ENCODE measurements at places on chromosomes 5 and 9.

GRCh38 chr5:7039074-7039473, 325.8 kb downstream of the TENT4A start:
- no peak for DNase-seq

DNA sequence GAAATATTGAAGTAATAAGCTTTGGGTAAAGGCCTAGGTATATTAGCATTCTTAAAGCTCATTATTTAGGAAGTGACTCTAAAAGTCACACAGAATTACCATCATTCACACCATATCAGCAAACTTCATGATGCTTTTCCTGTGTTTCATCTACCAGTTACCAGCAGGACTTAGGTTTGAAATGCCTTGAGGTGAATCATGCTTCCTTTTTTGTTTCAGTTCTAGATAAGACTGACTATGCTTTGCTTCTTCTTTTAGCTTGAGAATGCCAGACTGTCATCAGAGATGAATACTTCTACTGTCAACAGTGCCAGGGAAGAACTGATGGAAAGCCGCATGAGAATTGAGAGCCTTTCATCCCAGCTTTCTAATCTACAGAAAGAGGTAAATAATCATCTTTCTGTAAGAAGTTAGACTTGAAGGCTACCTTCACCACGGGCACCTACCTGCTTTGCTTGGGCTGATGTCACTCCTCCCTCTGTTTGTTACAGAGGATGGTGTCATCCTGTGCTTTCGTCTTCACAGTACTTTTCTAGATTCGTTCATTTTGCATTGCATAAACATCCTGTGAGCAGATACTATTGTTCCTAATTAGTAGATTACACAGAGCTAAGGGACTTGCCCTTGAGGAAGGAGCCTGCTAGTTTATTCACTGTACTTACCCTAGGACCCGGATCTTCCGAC, 34.7 kb downstream of the LMNB1 start:
- DNase-seq: peak; percentile 86

- no peak for DNase-seq
Observed at GRCh38 chr5:32960340-32961058, 249.4 kb downstream of the NPR3 start.

GRCh38 chr9:73529666-73530065, 378.0 kb downstream of the ANXA1 start:
- no peak for DNase-seq

DNA sequence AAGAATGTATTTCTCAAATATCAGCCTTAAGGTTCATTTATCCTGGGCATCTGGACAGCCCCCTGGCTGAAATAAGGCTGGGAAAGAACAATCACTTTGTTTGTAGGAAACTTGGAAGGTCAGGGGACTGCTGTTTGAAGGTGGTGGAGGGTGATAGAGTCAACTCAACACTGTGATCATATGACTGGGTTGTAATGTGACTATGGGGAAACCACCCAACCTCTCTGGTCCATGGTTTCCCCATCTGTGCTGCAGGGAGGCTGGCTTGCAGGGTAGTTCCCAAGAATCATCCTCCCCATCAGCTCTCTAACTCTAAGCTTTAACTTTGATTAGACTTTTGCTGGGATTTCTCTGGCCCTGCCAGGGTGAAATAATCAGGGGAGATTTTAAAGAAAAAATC, 10.0 kb downstream of the INSYN2B start:
- DNase-seq: no peak

DNA sequence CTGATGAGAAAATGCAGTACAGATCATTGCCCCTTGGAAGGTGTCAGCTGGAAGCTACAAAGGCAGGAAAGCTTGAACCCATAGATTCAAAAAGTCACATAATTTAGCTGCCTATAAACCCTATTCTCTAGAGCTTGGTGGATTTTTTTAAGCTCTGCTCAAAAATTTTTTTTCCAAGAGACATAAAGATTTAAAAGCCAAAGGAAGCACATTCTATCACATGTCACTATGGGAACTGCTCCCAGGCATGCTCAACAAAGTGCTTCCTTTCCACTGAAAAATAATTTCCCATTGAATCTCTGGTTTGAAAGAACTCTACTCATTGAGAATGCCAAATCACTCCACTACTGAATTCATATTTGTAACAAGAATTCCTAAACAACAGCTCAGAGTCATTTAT, 419.8 kb downstream of the CETN3 start:
- no peak for DNase-seq

GRCh38 chr5:56270568-56271392, 37.6 kb upstream of the ANKRD55 start:
- DNase-seq: peak; percentile 74

DNA sequence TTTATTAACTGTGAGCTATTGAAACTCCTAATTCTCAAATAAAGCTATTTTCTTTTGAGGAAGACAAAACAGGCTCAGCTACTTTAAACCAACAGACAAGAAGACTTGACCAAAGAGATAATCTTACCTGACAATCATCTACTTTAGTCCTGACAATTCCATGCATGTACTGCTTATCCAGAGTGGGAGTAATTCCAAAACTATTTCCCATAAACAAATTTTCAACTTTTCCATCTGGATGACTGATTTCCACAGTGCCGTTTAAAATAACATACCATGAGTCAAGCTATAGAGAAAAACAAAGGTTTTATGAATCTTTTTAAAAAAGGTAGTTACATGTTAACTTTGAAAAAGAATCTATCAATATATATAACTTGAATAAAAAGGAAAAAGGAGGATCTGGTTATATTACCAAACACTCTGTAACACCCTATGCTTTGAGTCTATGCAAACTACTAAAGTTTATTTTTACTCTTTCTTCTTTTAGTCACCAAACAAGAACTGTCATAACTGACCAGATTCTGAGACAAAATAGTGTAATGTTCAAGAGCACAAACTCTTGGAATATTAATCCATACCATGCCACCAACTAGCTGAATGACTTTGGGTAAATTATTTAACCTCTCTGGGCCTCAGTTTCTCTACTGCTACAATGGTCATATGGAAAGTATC, 129.7 kb downstream of the RAPGEF6 start:
- no peak for DNase-seq

DNA sequence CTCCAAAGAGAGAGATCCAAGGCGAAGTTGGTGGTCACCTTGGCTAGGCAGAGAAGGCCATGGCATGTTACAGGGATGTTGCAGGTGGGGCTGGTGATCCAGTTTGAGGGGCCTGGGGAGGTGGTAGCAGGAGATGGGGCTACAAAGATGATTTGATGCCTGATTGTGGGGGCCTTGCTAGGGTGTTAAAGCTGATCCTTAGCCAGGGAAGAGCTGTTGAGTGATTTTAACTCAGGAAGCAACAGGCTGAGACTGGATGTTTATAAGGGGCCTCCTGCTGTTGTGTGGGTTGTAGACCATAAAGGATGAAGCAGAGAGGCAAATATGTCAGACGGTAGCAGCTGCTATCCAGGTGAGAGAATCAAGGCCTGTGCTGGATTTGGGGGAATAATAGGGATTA, 19.0 kb upstream of the SMAD5 start:
- DNase-seq: no peak

DNA sequence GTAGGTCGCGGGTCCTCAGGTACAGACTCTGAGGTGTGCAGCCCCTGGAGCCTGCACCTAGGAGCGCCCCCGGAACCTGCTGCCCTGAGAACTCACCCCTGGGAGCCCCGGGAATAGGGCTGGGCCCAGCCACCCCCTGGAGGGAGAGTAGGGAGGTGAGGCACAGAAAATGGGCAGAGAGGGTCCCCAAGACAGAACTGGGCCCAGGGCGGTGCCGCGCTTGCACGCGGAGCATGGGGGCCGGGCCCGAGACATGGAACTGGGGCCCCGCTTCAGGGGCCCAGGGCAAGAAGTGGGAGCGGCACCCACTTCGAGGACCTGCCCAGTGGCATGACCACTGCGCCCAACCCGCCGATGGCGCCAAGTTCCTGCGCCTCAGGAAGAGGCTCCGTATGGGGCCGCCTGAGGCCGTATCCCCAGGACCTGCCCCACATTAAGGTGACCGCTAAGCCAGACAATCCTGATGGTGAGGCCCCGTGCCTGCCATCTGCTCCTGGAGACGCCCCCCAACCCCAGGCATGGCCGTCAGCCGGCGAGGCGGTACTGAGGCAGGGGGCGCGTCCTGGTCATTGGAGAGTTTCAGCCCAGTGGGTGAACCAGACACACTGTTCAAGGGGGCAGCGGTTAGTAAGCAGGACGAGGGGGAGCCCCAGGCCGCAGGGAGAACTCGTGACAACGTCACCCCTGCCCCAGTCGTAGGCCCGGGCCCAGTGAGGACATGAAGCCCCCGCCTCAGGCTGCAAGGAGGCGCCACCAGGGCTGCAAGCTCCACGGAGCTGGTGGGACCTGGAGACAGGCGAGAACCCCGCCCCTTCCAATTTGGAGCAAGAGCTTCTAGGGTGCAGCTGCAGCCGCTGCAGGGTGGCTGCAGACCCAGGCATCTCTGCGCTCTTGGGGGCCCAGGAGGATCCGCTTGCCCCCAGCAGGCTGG, 89.5 kb upstream of the PUM3 start:
- DNase-seq: no peak

- DNase-seq: no peak
Observed at GRCh38 chr9:83425240-83425639, 113.0 kb downstream of the FRMD3 start.

- no peak for DNase-seq
Observed at GRCh38 chr9:133975511-133975910, 16.6 kb downstream of the VAV2 start.

DNA sequence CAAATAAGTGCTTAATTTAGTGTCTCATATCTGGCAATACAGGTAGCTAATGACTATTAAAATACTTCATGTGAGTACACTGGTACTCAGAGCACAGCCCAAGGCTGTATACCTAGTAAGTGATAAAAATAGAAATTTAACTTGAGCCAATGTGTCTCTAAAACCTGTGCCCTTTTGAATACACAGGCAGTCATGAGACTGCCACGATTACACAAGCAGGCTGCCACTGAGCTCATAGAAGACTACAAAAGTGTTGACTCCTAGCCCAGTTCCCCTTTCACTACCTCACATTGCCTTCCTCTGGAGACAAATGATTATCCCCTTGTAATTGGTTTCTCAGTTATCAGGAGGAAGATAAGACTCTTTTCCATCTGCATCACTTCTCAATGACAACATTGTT, 66.3 kb upstream of the PAPPA start:
- DNase-seq: no peak

DNA sequence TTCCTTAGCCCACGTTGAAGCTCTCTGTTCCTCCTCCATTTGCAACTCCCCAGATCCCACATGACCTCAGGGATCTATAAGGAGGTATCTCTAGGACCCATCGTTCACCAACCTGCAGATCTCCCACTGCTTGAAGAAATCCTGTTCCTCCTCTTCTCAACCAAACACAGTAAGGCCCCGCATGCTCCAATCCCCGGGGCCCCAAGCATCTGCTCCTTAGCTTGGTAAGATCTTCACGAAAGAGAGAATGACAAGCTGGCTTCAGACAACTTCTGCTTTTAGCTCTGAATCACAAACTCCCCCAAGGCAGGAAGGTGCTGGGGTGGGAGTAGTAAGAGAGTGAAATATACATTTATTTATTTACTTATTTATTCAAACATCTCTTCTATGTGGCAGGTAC, 33.0 kb upstream of the ARHGAP26 start:
- DNase-seq: no peak

- DNase-seq: no peak
Observed at GRCh38 chr9:81103597-81104471, 585.5 kb downstream of the TLE1 start.

- peak; percentile 45 for DNase-seq
Observed at GRCh38 chr5:42583322-42583721, 160.1 kb downstream of the GHR start.

DNA sequence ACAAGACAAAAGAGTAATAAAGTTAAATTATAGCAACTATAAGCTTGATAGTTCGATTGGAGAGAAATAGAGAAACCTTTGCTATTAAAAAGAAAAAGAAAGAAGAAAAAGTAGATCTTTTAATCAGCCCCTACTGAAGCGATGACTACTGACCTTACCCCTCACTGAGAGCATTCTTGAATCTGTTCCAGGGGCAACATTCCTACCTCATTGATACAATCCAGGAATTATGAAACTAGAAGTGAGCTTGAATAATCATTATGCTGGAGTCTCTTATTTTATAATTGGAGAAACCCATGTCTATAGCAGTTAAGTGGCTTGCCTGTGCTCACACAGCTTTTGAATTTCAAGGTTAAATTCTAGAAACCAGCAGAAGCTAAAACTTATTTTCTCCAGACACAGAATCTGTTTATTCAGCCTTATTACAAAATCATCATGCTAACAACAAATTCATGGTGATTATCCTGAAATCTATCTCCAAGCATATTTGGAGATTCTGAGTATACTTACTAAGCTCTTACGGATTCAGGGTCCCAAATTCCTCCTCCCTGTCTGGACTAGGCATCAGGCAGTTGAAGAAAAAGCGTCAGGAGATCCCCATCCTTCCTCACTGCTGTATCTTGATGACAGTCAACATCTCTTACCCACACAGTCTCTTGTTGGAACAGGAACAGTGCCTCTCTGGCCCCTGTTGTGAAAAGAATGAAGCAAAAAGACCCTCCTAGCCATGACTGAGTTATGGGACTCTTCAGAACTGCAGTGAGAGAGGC, 547.6 kb upstream of the WWC1 start:
- no peak for DNase-seq

All from CD4-positive, CD25-positive, alpha-beta regulatory T cell (primary cell).